ENCODE measurements at places on chromosomes 3 and 15. TPM values are rescaled to one million over a fixed set of nuclear protein-coding genes. Genes with fewer than 3 reads are reported as not detected.
A peak's percentile ranks its signal among the peaks of the same experiment; 100 is the strongest.

DNA sequence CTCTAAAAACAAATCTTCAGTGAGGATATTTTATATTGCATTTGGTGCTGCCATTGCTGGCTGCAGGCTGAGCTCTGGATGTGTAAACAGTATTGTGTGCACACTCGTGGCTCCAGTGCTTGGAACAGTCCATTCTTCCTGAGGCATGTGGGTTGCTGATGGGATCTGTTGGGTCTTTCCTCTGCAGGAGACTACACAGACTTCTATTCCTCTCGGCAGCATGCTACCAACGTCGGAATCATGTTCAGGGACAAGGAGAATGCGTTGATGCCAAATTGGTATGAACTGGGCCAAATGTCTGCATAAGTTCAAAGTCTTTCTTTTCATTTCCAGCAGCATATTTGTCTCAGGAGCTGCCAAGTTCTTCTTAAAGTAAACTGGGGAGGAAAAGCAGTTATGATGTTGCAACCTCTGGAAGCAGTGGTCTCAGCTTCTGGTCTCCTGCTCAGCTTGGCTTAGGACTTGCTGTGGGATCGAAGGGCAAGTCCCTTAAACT lies 9.3 kb downstream of the FAH start:
- DNase-seq, result no peak

DNA sequence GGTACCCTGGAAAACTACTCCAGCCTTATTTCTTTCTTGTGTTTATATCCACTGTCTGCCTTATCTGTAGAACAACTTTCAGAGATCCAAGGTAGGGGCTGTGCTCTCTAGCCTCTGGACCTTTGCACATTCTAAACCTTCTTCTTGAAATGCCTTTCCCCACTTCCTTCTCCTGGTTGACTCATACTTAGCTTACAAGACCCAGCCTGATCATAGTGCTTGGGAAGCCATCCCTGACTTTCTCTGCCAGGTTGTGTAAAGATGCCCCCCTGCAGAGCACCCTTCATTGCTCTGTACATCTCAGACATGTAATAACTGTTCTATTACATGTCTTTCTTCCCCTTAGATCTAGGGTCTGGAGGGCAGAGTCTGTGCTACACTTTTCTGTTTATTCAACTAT lies 50.1 kb downstream of the PPM1L start:
- DNase-seq, result no peak

- DNase-seq, result peak; percentile 88
Observed at GRCh38 chr15:59372352-59373211, at the start of gene MYO1E. MYO1E (minus strand) TSS chr15:59372871; CDS start chr15:59372500, 371 bp downstream.

DNA sequence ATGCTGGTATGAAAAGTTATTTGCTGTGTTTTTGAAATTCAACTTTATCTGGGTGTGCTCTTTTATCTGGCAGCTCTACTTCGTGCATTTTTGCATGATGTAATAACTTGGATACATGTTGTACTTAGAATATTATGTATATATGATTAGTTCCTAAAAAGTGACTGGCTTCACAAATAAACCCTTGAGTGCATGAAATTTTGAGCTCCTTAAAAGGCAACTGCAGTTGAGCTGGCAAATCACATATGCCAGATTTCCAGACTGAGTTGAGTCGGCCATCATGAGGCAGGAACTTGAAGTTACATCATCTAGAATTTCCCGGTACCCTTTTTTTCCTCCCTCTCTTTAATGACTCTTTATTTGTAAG lies 162.5 kb downstream of the FNDC3B start:
- no peak for DNase-seq

Gene SERINC4
- total RNA-seq, result 0.19 TPM

Gene FAM81A
- 8.0 TPM for total RNA-seq
